Ureter (tissue), 1 donor: ENCODE measurements at places on chromosomes 16 and 17. TPM values are rescaled to one million over a fixed set of nuclear protein-coding genes. Genes with fewer than 3 reads are reported as not detected.

ARHGAP44 gene
- total RNA-seq: 8.8 TPM

CRHR1 gene
- total RNA-seq: not detected

TBC1D26 gene
- total RNA-seq: 0.47 TPM

HAS3 gene
- 58.9 TPM for total RNA-seq

TAOK1 gene
- 92.4 TPM for total RNA-seq

ZNF469 gene
- 3.6 TPM for total RNA-seq

TVP23B gene
- total RNA-seq: 38.0 TPM

LITAFD gene
- not detected for total RNA-seq

TEX14 gene
- 0.55 TPM for total RNA-seq

C17orf78 gene
- not detected for total RNA-seq

ABCA6 gene
- 14.9 TPM for total RNA-seq

EVPLL gene
- 2.1 TPM for total RNA-seq

UMOD gene
- not detected for total RNA-seq

MYOCD gene
- 28.2 TPM for total RNA-seq

ODF4 gene
- total RNA-seq: not detected

SLC9A5 gene
- 0.86 TPM for total RNA-seq

OR3A2 gene
- total RNA-seq: 2.7 TPM
